Activated CD8-positive, alpha-beta memory T cell treated with anti-CD3 and anti-CD28 coated beads, Interleukin-2, amount 10 ng/mL, durations not matched to agents 7 days and 5 days (primary cell): ENCODE measurements at places on chromosomes 6 and 20. TPM values are rescaled to one million over a fixed set of nuclear protein-coding genes. Genes with fewer than 3 reads are reported as not detected.

The EGFL8 gene
- total RNA-seq: 13.1 TPM

The PLAGL1 gene
- 14.7 TPM for total RNA-seq

The ADAM33 gene
- not detected for total RNA-seq

The WFDC10B gene
- not detected for total RNA-seq

The PPP2R5D gene
- 58.4 TPM for total RNA-seq

The SYCP2 gene
- 13.5 TPM for total RNA-seq

The PCSK2 gene
- not detected for total RNA-seq

The GSTA2 gene
- total RNA-seq: not detected

The FNDC11 gene
- 0.14 TPM for total RNA-seq

DNA sequence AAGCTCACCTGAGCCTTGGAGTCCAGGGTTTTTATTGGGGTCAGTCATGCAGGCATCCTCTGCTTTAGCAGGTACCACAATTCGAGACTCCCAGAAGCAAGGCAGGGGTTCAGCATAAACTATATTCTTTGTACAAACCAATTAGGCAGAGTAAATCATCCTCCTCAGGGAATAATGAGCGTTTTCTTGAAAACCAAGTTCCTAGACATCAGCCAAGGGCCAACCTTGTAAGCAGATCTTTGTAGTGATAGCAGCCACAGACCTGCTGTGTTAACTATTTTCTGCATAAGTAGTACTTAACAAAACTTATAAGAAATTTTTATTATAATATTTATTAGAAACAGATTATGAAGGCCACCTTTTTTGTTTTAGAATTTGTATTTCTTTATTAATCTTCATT is 74.7 kb downstream of the STXBP5 start:
- no peak overlapping the region for H3K27ac ChIP-seq
- peaks cover 22% of the 10 kb centered on the region for H3K4me1 ChIP-seq
- no peak for DNase-seq
- no peaks in the 10 kb centered on the region for H3K27me3 ChIP-seq
- no peak overlapping the region for H3K4me3 ChIP-seq

- peaks cover 49% of the 10 kb centered on the region for H3K4me1 ChIP-seq
- DNase-seq: no peak
- H3K27ac ChIP-seq: peak overlapping the region; percentile 94
These were observed 717 bp downstream of the CSNK2A1 start for GRCh38 chr20:542777-543368.

DNA sequence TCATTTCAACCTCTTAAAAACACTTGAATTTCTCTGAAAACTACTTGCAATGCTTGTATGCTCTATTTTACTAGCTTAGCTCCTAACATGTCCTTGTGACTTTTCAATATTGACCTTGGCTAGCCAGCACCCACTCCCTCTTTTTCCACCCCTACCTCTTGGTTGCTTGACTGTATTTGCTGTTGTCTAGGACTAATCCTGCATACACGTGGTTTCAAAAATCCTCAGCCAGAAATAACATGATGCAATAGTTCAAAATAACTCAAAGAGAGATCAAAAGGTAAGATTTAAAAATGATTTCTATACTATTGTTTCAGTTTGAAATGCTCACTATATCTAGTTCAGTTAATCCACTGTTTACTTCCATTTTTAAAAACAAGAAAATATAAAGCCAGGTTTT is 102.3 kb upstream of the TBX18 start:
- H3K4me1 ChIP-seq: no peaks in the 10 kb centered on the region
- no peak overlapping the region for H3K4me3 ChIP-seq
- H3K27me3 ChIP-seq: no peaks in the 10 kb centered on the region
- no peak overlapping the region for H3K27ac ChIP-seq

GRCh38 chr6:74044417-74045096 is 348.6 kb downstream of the CD109 start:
- no peaks in the 10 kb centered on the region for H3K4me1 ChIP-seq
- no peaks in the 10 kb centered on the region for H3K27me3 ChIP-seq
- no peak for DNase-seq
- H3K27ac ChIP-seq: no peak overlapping the region
- H3K4me3 ChIP-seq: no peak overlapping the region
- H3K36me3 ChIP-seq: no peaks in the 10 kb centered on the region

GRCh38 chr6:71544028-71544427 is 255.4 kb downstream of the OGFRL1 start:
- H3K27ac ChIP-seq: no peak overlapping the region
- H3K36me3 ChIP-seq: no peaks in the 10 kb centered on the region
- no peak for DNase-seq
- H3K4me3 ChIP-seq: no peak overlapping the region
- H3K4me1 ChIP-seq: no peaks in the 10 kb centered on the region

- no peak overlapping the region for H3K27ac ChIP-seq
- no peak overlapping the region for H3K4me3 ChIP-seq
- no peak for DNase-seq
- no peaks in the 10 kb centered on the region for H3K36me3 ChIP-seq
- H3K27me3 ChIP-seq: no peaks in the 10 kb centered on the region
These were observed 191.4 kb downstream of the NFATC2 start for GRCh38 chr20:51350941-51351631.

DNA sequence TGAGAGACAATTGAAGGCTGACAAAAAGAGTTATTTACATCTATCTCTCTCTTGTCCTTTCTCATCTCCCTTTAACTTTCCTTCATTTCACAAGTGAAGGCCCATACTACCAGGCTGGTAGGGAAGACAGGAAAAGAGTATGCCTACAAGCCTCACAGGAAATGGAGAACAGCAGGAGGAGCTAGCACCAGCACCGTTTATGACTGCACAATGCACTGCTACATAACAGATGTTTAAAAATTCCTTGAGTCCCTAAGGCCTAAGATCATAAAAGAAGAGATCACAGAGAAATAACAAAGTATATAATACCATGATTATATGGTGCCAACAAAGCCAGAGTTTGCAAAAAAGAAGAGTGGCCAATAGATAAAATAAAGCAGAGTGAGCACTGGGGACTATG is 194.8 kb downstream of the UNC5CL start:
- H3K4me1 ChIP-seq: peaks cover 2% of the 10 kb centered on the region
- no peak overlapping the region for H3K4me3 ChIP-seq
- H3K27me3 ChIP-seq: peaks cover 48% of the 10 kb centered on the region
- no peaks in the 10 kb centered on the region for H3K36me3 ChIP-seq
- H3K27ac ChIP-seq: no peak overlapping the region

DNA sequence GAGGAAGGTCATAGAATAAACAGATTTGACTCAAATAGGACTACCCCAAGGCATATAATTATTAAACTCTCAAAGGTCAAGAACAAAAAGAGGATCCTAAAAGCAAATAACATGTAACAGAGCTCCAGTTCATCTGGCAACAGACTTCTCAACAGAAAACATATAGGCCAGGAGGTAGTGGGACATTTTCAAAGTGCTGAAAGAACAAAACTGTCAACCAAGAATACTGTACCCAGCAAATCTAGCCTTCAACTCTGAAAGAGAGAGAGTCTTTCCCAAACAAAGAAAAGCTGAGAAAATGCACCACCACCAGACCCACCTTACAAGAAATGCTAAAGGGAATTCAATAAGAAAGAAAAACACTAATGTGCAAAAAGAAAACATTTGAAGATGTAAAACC is 11.9 kb downstream of the NQO2 start:
- H3K4me1 ChIP-seq: peaks cover 6% of the 10 kb centered on the region
- no peak overlapping the region for H3K27ac ChIP-seq
- no peak overlapping the region for H3K4me3 ChIP-seq
- no peak for DNase-seq
- H3K27me3 ChIP-seq: no peaks in the 10 kb centered on the region
- peaks cover 67% of the 10 kb centered on the region for H3K36me3 ChIP-seq

- H3K27me3 ChIP-seq: no peaks in the 10 kb centered on the region
- H3K4me3 ChIP-seq: peak overlapping the region; percentile 29
- peaks cover 8% of the 10 kb centered on the region for H3K36me3 ChIP-seq
- peak overlapping the region; percentile 91 for H3K27ac ChIP-seq
These were observed 159.3 kb downstream of the CD83 start for GRCh38 chr6:14276667-14277404.

GRCh38 chr20:58229198-58229798 is 845 bp upstream of the ANKRD60 start:
- no peak overlapping the region for H3K27ac ChIP-seq
- H3K4me1 ChIP-seq: peaks cover 8% of the 10 kb centered on the region
- H3K4me3 ChIP-seq: no peak overlapping the region
- no peak for DNase-seq
- peaks cover 6% of the 10 kb centered on the region for H3K36me3 ChIP-seq

GRCh38 chr6:160477901-160478300 is 129.7 kb downstream of the SLC22A3 start:
- H3K27me3 ChIP-seq: no peaks in the 10 kb centered on the region
- H3K36me3 ChIP-seq: peaks cover 62% of the 10 kb centered on the region
- H3K4me3 ChIP-seq: no peak overlapping the region
- DNase-seq: no peak
- no peak overlapping the region for H3K27ac ChIP-seq

DNA sequence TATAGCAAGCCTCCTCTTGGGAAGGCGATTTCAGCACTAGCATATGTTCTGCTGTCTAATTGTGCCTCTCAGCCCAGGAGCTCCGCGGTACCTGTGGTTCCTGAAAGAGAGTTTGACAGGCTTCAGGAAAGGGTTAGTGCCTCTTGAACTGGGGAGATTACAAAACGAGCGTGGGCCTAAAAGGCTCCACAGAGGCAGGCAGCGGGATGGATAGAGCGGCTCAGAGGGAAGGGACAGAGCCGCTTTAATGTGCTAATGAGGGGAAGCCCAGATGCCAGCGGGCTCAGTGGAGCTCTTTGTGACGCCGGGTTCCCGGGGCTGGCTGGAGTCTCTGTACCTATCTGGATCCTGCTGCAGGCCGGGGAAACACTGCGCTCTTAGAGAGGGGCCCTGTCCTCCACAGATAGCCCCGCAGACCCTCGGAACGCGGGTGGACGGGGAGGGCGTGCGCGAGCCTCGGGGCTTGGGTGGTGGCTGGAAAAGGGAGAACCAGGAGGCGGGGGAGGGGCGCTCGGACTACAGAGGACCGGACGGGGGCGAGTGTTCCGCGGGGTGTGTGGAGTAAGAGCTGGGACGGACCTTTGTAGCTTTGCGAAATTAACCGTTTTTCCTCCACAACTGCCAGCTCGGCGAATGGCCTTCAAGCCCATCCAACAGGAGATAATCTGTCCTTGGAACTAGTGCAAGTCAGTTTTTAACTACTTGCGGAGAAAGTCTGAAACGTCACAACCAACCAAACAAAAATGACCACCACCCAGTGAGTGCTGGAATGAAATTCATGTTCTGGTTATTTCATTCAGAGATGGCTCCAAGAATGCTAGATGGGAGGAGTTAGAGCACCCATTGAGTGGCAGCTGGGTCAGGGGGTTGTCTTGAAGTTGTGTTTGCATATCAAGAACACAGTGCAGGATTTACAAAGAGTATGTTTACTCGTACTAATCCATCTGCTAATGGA is 13.0 kb downstream of the SLC35F1 start:
- H3K4me3 ChIP-seq: no peak overlapping the region
- H3K4me1 ChIP-seq: no peaks in the 10 kb centered on the region
- H3K36me3 ChIP-seq: no peaks in the 10 kb centered on the region
- peaks cover 3% of the 10 kb centered on the region for H3K27me3 ChIP-seq

DNA sequence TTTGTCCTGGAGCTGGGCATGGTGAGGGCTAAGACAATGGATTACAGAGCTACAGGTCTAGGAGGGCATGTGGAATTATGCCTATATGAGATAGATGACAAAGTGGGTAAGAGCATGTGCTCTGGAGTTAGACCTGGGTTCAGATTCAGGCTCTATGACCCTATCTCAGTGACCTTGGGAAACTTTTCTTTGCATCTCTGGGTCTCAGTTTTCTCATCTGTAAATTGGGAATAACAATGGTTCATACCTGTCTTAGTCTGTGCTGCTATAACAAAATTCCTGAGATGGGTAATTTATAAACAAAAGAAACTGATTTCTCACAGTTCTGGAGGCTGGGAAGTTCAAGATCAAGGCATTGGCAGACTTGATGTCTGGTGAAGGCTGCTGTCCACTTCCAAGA is 30.3 kb downstream of the PPARD start:
- peaks cover 9% of the 10 kb centered on the region for H3K36me3 ChIP-seq
- no peak overlapping the region for H3K27ac ChIP-seq
- DNase-seq: no peak
- H3K4me1 ChIP-seq: peaks cover 49% of the 10 kb centered on the region

- H3K4me3 ChIP-seq: no peak overlapping the region
- no peak overlapping the region for H3K27ac ChIP-seq
- DNase-seq: no peak
- no peaks in the 10 kb centered on the region for H3K27me3 ChIP-seq
These were observed 356.4 kb downstream of the KIF16B start for GRCh38 chr20:16216914-16217230.

- no peak overlapping the region for H3K27ac ChIP-seq
- DNase-seq: no peak
- H3K36me3 ChIP-seq: no peaks in the 10 kb centered on the region
- peaks cover 19% of the 10 kb centered on the region for H3K4me1 ChIP-seq
These were observed 84.1 kb downstream of the TNFAIP3 start for GRCh38 chr6:137951064-137951597.

GRCh38 chr6:132900849-132901248 is 86.5 kb downstream of the RPS12 start:
- no peak overlapping the region for H3K4me3 ChIP-seq
- H3K36me3 ChIP-seq: no peaks in the 10 kb centered on the region
- DNase-seq: no peak
- H3K27ac ChIP-seq: no peak overlapping the region
- H3K27me3 ChIP-seq: peaks cover 2% of the 10 kb centered on the region

GRCh38 chr6:47221565-47221964 is 88.1 kb downstream of the TNFRSF21 start:
- H3K36me3 ChIP-seq: no peaks in the 10 kb centered on the region
- no peak for DNase-seq
- H3K4me1 ChIP-seq: no peaks in the 10 kb centered on the region
- H3K4me3 ChIP-seq: no peak overlapping the region
- peaks cover 2% of the 10 kb centered on the region for H3K27me3 ChIP-seq
- no peak overlapping the region for H3K27ac ChIP-seq

- DNase-seq: no peak
- no peak overlapping the region for H3K27ac ChIP-seq
- no peaks in the 10 kb centered on the region for H3K27me3 ChIP-seq
- peaks cover 14% of the 10 kb centered on the region for H3K36me3 ChIP-seq
- H3K4me1 ChIP-seq: no peaks in the 10 kb centered on the region
- no peak overlapping the region for H3K4me3 ChIP-seq
These were observed 126.8 kb downstream of the AKAP7 start for GRCh38 chr6:131262060-131262459.

- H3K4me3 ChIP-seq: no peak overlapping the region
- DNase-seq: no peak
- H3K27ac ChIP-seq: no peak overlapping the region
- H3K36me3 ChIP-seq: no peaks in the 10 kb centered on the region
- H3K4me1 ChIP-seq: peaks cover 9% of the 10 kb centered on the region
These were observed 134.9 kb downstream of the PLCB1 start for GRCh38 chr20:8267009-8267408.

- DNase-seq: no peak
- no peak overlapping the region for H3K27ac ChIP-seq
- H3K27me3 ChIP-seq: peaks cover 7% of the 10 kb centered on the region
These were observed 4.8 kb upstream of the MOCS1 start for GRCh38 chr6:39938773-39939654.
